ENCODE measurements at places on chromosomes 13 and 19.

- no peak for DNase-seq
Measured at GRCh38 chr19:41205995-41206394, 13.0 kb downstream of the CYP2S1 start.

- DNase-seq, result no peak
Measured at GRCh38 chr13:91797567-91797966, 399.1 kb downstream of the GPC5 start.

- DNase-seq, result peak; percentile 94
Measured at GRCh38 chr13:52786766-52787165, 47.1 kb upstream of the CNMD start.

GRCh38 chr19:58227964-58228584 is 640 bp upstream of the ZNF544 start:
- no peak for DNase-seq

DNA sequence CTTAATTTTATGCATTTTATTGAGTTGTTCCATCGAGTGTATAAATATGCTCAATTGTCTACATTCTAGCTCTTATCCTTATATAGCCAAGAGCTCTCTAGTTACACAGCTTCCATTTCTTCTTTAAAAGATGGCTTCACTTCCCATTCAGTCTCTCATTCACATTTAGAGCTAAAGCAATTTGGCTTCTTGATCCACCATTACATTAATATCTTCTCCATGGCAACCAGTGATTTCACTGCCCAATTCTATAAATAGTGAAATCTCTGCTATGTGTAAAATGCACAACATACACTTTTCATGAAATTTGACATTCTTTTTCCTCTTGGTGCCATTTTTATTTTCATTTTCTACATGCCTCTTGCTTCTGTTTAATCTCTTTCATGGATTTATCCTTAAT is 696.9 kb upstream of the ATXN8OS start:
- DNase-seq, result no peak

- no peak for DNase-seq
Measured at GRCh38 chr19:13152974-13153568, 2.9 kb downstream of the IER2 start.

- no peak for DNase-seq
Measured at GRCh38 chr13:93859716-93860115, 619.8 kb downstream of the DCT start.

DNA sequence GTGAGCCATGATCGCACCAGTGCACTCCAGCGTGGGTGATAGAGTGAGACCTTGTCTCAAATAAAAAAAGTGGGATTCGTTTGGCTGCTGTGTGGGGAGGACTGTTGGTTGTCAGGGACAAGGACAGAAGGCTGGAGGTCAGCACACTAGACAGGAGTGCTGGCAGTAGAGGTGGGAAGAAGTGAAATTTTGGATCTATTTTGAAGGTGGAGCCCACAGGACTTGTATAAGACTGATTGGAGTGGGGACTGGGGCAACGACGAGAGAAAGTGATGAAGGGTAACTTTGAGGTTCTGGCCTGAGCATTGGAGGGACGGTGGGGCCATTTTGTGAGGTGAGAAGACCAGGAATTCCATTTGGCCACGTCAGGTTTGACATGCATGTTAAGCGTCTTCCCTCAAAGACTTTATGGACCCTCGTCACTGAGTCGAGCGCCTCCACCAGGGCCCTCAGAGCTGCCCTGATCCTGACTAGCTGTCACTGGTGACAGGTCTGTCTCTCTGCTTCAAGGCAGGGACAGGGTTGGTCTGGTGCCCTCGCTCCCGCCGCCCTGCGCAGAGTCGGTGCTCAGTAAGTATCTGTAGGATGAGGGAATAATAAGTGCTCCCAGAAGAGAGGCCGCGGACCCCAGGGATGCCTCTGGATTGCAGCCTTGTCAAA is 673 bp downstream of the CTU1 start:
- no peak for DNase-seq

DNA sequence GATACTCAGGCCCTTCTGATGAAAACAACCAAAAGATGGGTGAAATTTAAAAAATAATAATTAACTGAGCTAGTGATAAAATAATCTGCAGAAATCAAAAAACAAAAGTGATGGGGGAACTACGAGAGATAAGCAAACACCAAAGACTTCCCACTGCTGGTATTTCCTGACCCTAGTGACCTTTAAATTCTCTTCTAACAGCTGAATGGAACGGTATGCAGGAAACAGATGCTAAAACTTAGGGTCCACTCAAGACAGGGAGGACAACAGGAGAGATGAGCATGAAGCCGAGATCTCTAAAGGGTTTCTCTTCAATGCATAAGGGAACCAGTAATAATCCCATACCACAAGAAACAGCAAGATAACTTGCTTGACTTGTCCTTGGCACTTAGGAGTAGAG is 50.8 kb downstream of the USP12 start:
- DNase-seq, result no peak

DNA sequence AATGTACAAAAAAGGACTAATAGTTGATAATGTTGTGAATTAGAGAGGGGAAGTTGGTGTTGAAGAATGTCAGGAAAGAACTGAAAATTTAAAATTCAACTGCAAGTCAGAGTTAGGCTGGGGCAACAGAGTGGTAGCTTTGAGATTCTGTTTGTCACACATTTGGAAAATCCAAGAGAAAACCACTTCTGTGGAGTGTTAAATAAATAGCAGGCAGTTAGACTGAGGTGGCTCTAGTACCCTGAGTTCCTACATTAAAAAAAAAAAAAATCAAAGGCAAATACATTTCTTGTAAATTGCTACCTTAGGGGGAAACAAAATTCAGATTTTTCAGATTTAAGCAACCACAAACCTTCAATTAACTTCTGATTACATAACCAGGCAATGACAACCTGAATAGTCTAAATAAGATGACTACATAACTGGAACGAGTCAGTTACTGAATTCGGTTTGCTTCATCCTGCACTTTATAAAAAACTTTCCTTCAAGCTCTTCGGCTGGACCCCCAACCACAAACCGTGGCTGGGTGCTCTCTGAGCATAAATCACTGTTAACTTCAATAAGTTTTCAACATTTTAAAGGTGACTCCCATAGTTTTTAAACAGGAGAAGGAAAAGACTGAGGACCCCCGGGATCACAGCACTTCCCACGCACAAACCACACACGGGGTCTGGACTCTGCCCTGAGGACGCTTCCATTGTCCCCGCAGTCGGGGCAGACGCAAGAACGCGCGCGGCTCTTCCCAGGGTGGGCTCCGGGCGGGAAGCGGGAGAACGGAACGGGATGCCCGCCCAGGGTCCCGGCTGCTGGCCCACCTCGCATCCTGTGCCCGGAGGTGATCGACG is 725 bp downstream of the ZNF682 start:
- DNase-seq, result peak; percentile 8
